ENCODE measurements at places on chromosomes 1 and 21.

DNA sequence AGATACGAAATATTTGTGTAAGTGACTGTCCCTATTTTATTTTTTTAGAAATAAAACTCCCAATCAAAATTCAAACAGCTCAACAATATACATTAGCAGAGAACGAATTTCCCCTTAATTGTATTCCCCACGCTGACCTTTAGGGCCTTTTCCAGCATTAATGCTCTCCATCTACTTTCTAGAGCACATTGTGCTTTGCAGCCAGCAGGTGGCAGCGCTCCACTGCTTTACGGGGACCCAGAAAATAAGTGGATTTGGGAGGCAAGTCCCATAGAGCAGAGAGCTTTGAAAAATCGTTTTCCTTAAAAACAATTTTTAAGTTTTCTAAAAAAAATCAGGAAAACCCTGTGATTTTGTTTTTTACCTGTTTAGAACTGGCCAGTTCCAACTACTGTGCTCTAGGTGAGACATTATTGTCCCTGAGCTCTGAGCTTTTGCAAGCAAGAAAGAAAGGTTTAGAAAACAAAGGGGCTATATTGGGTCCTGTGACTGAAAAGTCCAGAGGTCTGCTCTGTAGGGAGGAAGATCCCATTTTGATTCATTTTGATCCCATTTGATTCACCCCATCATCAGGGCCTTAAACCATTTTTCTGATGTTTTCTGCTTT, 144.4 kb upstream of the ZNF644 start:
- peak; percentile 19 for DNase-seq

DNA sequence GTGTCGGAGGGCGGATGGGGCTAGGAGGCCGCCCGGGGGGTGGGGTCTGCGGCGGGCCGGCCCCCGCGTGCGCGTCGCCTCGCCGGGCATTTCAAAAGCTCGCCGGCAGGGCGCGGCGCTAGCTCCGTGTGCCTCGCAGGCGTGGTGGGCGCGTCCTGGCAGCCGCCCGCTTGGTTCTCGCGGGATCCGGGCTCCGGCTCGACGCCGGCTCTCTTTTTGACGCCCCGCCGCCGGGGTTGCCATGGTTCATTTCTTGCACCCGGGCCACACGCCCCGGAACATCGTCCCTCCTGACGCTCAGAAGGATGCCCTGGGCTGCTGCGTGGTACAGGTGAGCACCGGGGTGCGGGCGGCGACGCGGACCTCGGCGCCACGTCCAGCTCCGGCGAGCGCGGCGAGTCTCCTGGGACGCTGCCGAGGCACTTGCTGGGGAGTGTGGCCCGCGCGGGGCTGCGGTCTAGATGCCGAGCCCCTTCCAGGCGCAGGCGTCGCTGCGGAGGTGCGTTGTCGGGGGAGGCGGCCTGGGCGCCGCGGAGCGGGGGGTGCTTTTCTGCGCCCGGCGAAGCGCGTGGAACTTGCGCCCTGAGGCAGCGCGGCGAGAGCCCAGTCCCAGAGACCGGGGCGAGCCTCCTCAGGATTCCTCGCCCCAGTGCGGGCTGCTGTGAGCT, at the start of gene ZYG11A:
ZYG11A (plus strand) TSS at position 118 of the 668 bp plus-strand sequence; CDS start at position 242, 124 bp downstream.
- peak; percentile 74 for DNase-seq

- DNase-seq = no peak
Observed at GRCh38 chr1:20102875-20103274, 16.5 kb downstream of the PLA2G2D start.

DNA sequence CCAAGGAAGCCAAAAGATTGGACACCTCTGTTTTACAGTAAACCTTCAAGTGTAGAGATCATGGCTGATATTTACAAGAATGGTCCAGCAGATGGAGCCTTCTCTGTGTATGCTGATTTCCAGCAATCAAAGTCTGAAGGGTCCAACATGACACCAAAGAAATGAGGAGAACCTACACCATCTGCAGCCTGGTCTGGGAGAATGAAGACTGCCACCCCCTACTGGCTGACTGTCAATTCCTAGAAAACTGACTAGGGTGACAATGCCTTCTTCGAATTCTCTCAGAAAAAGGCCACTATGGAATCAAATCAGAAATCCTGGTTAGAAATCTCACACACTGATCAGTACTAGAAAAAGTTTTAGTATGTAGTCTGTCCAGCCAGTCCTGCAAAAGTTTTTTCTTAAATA, 83.3 kb downstream of the CDC42BPA start:
- DNase-seq = no peak

DNA sequence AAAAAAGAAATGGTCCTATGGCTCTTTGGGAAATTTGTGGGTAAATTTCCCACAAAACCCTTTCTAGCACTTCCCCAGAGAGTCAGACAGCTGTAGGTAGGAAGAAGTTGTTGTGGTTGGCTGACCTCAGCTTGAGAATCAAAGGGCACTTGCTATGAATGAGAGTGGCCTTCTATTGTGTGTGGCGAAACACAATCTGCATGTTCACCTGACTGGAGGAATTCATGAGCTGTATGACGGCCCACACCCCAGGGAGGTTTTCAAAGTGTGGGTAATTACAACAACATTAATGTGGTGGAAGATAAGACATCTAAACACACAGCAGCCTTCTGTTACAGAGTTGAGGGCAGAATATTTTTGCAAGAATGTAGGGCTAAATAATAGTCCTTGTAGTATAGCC, 38.8 kb downstream of the NGF start:
- DNase-seq = no peak

GRCh38 chr21:46374761-46375389, 50.9 kb downstream of the PCNT start:
- DNase-seq = no peak

- no peak for DNase-seq
Observed at GRCh38 chr1:115134850-115135480, 45.7 kb upstream of the TSPAN2 start.

- no peak for DNase-seq
Observed at GRCh38 chr1:174786760-174787159, 213.0 kb upstream of the CACYBP start.

- no peak for DNase-seq
Observed at GRCh38 chr1:234123867-234124266, 219.4 kb downstream of the SLC35F3 start.

- no peak for DNase-seq
Observed at GRCh38 chr1:158978730-158979129, 31.0 kb upstream of the IFI16 start.

DNA sequence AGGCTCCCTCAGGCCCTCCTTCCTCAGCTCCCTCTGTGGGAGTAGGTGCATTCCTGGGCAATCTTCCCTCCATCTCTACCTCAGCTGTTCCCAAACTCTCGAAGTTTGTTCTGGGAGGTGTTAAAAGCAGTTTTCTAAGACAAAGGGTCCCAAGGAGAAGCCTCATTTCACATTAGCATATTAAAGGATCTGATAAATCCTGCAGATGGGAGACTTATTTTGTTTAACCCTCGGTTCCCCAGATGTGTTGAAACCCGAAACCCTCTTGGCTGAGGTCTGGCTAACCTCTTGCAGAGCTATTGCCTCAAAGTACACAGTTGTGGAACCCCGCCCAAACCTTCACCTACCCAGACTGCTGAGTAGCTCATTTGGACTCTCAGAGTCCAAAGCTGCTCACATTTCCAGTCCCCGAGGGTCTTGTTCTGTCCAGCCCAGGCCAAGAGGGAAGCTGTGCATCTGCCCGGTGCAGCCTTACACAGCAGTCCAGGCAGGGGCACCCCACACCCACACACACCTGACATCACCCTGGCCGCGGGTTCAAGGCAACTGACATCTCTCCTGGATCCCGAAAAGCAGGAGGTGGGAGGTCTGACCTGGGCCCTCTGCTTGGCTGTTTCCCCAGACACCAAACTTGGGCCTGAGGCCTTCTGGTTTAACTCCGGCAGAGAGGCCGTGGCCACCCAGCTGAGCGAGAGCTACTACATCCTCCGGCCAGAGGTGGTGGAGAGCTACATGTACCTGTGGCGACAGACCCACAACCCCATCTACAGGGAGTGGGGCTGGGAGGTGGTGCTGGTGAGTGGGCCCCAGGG, 19.5 kb upstream of the SELENON start:
- no peak for DNase-seq

- no peak for DNase-seq
Observed at GRCh38 chr1:22273686-22274681, 131.1 kb upstream of the WNT4 start.

DNA sequence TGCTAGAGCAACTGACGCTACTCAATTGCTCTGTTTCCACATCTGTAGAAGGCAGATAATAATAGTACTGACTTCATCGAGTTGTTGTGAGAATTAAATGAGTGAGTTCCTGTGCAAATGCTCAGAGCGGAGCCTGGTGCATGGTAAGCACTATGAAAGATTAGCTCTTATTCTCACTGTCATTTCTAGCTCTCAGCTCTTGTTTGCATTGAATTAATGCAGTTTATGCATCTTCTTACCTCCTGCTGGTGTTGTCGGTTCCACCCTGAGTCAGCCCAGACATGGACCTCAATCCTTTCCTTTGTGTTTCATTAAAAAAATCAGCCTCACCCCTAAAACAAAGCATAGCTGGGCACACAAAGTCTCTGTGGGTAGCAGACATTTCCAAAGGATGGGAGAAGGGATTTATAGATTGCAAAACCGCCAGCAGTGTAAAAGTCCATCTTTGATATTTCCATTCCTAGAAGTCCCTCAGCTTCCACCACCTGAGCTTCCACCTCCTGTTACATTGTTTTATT, 254.4 kb upstream of the CSF3R start:
- DNase-seq = no peak

Data from activated naive CD4-positive, alpha-beta T cell treated with Interleukin-2 at 50 U/mL for 16 hours (primary cell).